ENCODE measurements at places on chromosomes 7 and 10.

GRCh38 chr7:116239434-116239833, 29.1 kb downstream of the TES start:
- no peak for DNase-seq

GRCh38 chr7:47806701-47807103, 141.6 kb downstream of the PKD1L1 start:
- no peak for DNase-seq

GRCh38 chr10:125264757-125265578, 104.6 kb upstream of the CTBP2 start:
- DNase-seq = no peak

- DNase-seq = no peak
Observed at GRCh38 chr10:77664696-77665095, 27.1 kb upstream of the KCNMA1 start.

- no peak for DNase-seq
Observed at GRCh38 chr7:124552217-124552616, 213.4 kb downstream of the GPR37 start.

- DNase-seq = no peak
Observed at GRCh38 chr10:96047004-96047649, 3.7 kb downstream of the CCNJ start.

- DNase-seq = no peak
Observed at GRCh38 chr7:47950714-47951113, 2.4 kb upstream of the PKD1L1 start.

DNA sequence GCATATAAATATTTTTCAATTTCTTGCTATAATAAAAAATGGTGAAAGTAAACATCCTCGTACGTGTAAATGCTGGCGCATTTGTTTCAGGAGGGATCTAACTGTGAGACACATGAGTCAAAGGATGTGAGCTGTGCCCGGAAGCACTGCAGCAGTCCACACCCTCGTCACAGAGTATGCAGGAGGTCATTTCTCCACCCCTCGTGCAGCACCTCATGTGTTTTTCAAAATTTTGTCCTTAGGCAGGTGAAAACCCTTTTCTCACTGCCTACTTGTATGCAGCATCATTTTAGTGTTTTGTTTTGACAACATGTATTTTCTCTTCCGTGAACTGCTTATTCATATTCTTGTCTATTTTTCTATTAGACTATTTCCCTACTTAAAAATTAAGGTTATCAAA, 162.7 kb downstream of the AVL9 start:
- peak; percentile 44 for DNase-seq

DNA sequence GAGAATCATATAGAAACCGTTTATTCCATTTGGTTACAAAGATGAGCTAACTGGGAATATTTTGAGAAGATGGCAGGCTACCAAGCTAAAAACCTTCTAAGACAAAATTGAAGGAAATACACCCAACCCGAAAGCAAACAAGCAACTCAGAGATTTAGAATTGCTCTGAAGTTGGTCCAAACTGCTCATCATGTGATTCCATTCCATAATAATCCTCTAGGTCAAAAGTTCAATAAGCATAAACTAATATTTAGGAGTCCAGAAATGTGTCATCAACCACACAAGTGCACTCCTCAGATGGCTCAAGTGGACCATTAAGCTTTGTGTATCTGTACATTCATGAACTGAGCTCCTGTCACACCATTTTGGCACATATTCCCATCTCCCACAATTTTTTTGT, 28.7 kb downstream of the DGKI start:
- DNase-seq = no peak

DNA sequence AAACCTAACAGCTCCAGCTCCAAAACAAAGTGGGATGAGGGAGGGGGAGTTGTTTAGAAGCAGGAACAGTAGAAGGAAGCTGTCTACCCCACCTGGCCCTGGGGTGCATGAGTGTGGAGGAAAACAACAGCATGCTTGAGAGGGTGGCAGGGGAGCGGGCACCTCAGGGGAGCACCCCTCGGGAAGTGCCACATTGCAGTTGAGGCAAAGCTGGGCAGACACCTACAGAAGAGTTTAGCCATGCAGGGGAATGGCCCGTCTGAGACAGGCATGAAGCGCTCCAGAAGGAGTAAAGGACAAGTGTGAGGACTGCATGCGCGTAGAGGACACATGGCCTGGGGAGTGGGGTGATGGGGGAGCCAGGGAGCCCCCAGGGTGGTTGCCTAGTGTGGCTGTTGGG, 18.1 kb downstream of the CHAT start:
- DNase-seq = no peak

- no peak for DNase-seq
Observed at GRCh38 chr10:30688456-30688855, 58.9 kb upstream of the LYZL2 start.

- DNase-seq = peak; percentile 47
Observed at GRCh38 chr10:51699145-51699474, 285 bp downstream of the CSTF2T start.

- no peak for DNase-seq
Observed at GRCh38 chr7:41624818-41625217, 78.1 kb downstream of the INHBA start.

- no peak for DNase-seq
Observed at GRCh38 chr10:110764378-110764777, 107.3 kb upstream of the PDCD4 start.

- DNase-seq = no peak
Observed at GRCh38 chr7:116135306-116135705, 75.0 kb upstream of the TES start.

GRCh38 chr10:120511165-120511564, 54.1 kb downstream of the PLPP4 start:
- DNase-seq = no peak

DNA sequence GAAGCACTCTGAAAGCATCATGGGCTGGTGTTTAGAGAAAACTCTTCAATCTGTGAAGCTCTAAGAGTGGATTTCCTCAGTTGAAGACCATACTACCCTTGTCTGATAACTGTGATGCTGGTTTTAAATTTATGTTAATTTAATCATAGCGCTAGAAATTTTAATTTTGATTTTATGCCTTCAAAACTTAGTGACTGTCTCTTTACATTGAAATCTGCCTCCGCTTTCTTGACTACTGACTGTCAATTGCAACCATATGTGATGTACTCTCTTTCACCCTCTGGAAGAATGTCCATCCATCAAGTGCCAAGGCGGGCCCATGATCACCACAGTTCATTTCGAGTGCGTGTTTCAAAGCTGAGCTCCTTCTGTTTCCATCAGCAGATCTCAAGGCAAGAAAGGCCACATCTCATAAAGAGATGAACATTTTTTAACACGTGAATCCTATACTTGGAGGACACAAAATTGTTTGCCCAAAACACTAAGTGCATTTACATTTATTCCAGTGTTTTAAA, 147.1 kb downstream of the ITGA8 start:
- DNase-seq = no peak

DNA sequence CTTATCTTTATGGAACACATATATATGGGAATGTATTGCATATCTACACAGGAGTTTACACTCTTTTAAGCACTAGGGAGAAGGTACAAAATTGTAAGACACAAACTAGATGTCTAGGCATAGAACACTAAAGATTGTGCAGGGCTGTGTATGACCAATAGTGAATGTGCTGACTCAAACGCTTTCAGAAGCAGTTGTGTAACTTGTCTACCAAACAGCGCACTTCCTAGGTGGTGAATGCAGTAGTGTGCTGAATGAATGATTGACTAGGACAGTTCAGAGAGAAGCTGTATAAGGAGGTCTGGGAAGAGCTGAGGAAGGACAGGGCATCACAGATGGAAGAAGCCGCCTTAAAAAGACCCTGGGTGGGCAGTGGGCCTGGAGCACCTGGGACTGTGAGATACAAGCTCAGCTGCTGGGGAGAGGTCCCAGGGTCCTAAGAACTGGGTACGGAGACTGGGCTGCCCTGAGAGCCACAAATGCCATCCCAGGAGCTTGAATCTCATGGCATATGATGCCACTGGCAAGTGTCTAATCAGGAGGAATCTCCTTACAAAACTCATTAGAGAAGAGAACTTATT, 14.2 kb downstream of the CLRN3 start:
- no peak for DNase-seq

DNA sequence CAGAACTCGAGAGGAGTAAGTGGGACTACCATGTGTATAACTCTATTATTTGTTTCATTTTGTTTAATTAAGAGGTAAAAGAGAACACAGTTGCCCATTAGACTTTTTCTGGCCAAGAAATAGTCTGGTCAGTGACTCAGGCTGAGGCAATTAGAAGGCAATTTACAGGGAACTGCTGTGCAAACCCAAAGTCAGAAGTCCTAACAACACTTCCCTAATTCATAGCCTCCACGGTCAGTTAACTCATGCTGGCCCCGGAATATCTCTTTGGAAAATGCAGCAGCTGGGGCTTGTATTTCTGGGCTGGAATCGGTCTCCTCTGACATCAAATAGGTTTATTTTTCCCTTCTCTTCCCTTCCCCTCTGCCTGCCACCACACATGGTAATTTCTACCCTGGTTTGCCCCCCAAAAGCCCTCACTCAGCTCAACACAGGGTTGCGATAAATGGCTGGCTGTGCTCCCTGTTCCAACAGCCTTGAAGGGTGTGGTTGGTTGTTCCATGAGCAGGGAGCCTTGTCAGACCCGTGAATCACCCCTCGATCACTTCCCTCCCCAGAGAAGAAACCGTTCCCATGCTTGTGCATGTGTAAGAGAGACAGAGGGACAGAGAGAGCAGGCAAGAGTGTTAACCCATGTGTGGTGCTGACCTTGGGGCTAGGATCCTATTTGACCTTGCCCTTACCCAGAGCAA, 5.3 kb downstream of the SH3PXD2A start:
- no peak for DNase-seq

GRCh38 chr7:91372323-91372722, 108.1 kb downstream of the FZD1 start:
- no peak for DNase-seq

GRCh38 chr7:5217851-5218331, 27.9 kb downstream of the WIPI2 start:
- no peak for DNase-seq

GRCh38 chr7:158519633-158520174, 67.9 kb downstream of the PTPRN2 start:
- no peak for DNase-seq

GRCh38 chr10:28253169-28253785, 49.6 kb downstream of the MPP7 start:
- no peak for DNase-seq

DNA sequence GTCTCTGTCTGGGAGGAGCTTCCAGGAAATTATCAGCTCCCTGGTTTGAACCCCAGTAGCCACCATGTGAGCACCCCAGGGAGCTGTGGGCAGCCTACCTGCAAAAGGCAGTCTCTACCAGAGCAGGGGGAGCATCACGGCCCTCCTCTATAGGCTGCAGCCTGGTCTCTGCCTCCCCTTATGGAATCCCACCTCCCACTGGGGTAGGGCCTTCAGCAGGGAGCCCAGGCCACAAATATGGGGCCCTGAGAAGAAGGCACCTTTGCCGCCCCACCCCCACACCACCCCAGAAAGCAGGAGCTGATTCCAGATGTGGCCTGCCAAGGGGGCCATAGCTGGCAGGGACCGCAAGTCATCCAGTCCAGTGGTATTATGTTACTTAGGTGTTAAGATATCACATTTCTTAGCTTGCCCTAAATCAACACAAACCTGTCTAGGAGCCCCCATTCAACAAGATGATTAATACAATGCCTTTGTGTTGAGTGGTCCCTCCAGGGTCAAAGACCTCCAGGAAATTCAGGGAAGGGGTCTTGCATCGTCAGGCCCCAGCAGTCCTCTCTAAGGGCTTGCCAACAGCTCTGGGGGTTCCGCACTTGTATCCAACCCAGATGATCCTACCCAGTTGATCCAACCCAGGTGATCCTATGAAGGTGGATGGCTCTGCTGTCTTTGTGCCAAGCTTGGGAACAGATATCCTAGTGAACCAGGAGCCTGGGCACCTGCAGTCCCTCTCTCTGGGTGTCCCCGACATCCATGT, 114.9 kb downstream of the OAT start:
- DNase-seq = no peak

- no peak for DNase-seq
Observed at GRCh38 chr10:72679838-72680241, 12.1 kb upstream of the MCU start.

DNA sequence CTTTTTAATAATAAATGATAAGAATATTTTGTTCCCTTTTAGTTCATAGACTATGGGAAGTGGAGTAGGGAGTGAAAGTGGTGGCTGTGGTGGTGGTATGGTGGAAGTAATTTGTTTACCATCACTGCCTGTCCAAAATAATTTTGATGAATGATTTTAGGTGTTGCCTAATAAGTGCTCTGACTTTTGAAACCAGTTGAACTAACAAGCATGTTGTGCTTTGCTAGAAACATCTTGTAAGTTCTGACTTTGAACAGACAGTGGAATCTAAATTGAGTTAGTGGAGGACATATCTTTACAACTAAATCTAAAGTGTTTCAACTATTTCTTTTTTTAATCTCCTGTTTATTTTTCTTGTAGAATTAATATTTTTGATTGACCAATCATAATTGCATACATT, 49.7 kb downstream of the ZEB1 start:
- DNase-seq = no peak

DNA sequence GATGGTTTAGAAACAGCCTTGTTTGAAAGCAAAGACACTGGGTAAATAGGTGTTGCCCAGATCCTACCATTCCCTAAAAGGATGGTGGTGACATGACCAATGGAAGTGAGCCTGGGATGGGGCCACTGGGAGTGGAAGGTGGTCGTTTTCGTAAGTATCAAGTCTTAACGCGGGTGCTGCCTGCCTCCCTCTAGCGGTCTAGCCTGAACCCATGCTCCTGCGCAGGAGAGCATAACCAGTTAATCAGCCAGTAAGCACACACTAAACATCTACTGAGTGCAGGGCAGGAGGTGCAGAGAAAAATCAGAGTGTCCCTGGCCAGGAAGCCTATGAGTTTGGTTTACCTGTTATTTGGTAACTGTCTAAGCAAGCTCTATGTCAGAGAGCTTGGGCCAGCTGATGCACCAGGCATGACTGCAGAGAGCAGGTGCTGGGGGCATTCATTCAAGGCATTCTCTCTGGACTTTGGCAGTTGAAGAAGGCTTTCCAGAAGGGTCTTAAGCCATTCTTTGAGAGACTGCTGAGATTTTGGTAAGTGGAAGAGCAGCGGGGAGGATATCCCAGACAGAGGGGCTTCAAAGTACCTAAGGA, 930 bp downstream of the GARIN1A start:
- peak; percentile 55 for DNase-seq

DNA sequence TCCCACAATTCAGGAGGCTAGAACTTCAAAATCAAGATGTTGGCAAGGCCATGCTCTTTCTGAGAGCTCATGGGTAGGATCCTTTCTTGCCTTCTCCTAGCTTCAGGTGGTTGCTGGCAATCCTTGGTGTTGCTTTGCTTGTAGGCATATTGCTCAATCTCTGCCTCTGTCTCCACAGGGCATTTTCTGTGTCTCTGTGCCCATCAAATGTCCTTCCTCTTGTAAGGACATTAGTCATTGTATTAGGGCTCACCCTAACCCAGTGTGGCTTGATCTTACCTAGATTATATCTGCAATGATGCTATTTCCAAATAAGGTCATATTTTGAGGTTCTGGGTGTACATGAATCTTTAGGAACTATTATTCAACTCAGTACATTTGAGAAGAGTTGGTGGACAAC, 20.1 kb downstream of the BET1 start:
- DNase-seq = no peak

DNA sequence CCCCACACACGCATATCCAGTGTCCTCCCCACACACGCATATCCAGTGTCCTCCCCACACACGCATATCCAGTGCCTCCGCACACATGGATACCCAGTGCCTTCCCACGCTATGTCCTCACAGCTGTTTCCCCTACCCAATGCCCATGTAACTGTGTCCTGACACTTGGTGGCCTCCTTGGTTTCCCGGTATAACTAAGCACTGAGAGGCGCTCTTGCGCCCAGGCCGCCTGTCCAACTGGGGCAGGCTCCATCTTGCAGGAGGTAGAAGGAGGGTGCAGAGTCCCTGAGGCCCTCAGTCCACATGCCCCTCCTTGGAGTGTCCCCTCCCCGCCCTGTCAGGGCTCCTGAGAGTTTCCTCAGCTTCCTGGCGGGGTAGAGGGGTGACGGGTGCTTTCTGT, 535.6 kb downstream of the DNAJB6 start:
- DNase-seq = no peak
